ENCODE measurements at places on chromosomes 16 and 17.

DNA sequence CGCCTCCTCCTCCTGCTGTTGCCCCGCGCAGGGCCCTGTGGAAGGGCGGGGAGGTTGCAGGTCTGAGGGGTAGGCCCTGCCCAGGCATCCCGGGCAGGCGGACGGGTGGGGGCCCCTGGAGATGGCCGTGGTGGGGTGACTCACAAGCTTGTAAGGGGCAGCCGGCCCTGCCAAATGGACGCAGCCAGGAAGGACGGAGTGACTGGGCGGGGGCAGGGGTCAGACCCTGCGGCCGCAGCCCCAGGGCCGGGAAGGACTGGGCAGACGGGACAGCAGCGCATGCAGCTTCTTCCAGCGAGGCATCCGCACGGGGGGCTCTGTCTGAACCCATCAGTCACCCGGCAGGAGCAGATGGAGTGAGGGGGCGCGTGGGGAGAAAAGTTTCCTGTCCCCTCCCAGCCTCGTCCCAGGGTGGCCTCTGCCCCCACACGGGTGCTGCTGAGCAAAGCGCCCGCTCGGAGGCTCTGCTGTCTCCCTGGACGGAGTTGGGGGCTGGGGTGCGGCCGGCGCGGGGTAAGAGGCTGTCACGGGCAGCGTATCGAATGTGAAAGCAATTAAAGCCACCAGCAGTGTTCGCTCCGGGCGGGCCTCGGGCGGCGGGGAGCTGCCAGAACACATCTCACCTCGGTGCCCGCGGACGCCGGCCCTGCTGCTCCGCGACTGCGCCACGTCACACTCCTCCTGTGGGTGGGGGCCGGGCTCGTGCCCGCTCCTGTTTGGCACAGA is 5.4 kb upstream of the PRR35 start:
- DNase-seq: no peak

GRCh38 chr16:2728034-2728433 is 8.0 kb upstream of the PRSS27 start:
- no peak for DNase-seq

DNA sequence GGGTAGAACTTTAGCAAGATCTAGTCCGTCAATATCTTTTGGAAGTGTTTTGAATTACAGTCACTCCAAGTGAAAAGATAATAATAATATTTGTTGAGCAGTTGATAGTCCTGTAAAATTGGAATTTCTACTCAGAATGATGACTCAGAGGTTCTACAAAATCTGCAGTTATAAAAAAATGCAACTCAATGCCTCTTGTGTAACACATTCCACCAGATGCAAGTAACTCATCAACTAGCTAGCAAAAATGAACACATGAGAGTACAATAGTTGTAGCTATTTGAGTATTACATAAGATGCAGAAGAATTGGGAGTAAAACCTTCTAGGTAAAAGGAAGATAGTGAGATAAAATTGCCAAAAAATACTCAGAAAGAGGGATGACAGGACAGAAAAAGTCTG is 177.2 kb downstream of the CDH8 start:
- no peak for DNase-seq

GRCh38 chr16:67345401-67345800 is 18.8 kb downstream of the LRRC36 start:
- DNase-seq: no peak

- DNase-seq: peak; percentile 87
These were observed 3.2 kb downstream of the USP32 start for GRCh38 chr17:60388742-60389141.

GRCh38 chr16:54102888-54103866 is 183.4 kb downstream of the IRX3 start:
- no peak for DNase-seq

DNA sequence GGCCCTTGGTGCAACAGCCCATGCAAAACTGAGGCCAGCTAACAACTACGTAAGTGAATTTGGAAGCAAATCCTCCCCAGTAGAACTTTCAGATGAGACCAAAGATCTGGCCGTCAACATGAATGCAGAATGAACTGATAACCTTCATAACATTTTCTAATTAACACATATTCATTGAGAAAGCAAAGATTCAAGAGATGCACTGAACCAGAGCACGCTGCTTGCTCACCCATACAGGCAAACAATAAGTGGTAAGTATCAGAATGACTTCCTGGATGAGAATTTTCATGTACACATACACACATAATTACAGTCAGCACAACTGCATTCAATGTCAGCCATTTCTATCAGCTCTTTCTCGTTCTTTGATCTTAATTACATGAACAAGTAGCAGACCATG is 30.6 kb downstream of the XYLT1 start:
- no peak for DNase-seq

DNA sequence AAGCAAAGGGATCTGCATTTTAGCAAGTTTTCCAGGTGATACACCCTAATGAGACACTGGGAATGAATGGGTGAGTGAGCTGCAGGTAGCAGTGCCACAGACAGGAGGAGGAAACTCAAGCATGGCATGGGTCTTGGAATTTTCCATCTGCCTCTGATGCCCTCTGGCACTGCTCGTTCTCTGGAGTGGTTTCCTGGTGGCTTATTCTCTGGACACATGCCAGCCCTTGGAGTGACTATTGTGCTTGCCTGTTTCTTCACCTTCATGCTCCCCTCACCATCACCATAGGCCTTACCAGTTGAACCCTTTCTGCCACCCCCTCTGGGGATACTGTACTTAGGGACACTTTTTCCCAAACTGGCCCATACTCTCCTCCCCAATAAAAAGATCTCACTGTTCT is 1.6 kb downstream of the COASY start:
- DNase-seq: no peak

DNA sequence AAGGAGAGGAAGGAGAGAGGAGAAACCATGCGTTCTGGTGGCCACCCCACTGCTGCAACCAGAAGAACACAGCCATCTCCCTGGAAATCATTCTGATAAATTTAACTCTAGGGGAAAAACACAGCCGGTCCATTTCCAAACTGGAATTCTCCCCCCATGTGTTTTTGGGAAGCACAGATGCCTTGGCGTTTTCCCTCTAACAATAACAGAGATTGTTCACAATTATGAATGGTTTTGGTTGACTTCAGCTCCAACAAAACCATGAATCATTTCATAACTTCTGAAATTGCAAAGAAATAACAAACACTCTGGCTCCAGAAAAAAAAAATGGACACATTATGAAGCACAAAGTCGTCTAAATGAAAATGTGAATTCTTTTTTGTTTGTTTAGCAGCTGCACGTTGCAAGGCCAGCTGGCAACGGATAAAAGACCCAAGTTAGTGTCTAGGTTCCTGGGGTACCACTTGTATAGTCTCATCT is 46.2 kb downstream of the GNAO1 start:
- no peak for DNase-seq

GRCh38 chr16:28011971-28012445 is 51.5 kb downstream of the GSG1L start:
- DNase-seq: no peak

- no peak for DNase-seq
These were observed 1.1 kb downstream of the VAT1 start for GRCh38 chr17:43020789-43021740.

- no peak for DNase-seq
These were observed 9.5 kb downstream of the NLRC5 start for GRCh38 chr16:56998861-56999260.

DNA sequence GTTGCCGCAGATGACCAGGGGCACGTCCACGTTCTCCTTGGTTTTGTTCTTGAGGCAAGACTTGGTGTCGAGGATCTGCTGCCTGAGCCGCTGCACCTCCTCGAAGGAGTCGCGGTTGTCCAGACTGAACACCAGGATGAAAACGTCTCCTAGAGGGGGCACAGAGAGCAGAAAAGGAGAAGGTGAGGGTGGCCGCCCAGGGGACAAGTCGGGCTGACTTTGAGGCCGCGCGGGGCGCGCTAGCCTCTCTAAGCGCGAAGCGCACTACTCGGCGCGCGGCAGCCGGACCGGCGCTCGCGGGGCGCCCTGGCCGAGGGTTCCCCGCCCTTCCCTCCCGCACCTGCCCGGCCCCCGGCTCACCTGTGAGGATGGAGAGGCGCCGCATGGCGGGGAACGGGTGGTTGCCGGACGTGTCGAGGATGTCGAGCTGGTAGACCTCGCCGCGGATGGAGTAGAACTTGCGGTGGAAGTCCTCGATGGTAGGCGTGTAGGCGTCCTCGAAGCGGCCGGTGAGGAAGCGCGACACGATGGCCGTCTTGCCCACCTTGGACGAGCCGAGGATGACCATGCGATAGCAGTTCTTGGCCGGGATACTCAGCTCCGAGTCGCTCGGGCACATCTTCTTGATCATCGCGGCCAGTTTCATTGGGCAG is 533 bp downstream of the RASD1 start:
- DNase-seq: peak; percentile 27

- peak; percentile 77 for DNase-seq
These were observed 15.9 kb upstream of the ANKRD40CL start for GRCh38 chr17:50783193-50783660.

DNA sequence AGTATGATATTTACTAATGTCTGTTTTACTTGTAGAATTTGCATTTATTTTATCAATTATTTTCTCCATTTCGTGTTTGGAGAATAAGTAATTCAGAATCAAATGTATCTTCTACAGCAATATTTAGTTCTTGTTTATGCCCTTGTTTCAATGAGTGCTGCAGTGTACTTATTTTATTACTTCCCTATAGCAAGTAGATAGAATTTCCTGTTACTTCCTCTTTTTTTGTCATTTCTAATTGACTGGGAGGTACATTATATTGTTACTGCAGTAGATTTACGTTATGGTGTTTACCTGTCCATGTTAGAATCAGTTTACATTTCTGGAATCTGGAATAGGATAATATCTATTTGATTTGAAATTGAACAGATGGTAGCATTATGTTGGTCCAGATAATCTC is 71.2 kb downstream of the OMG start:
- DNase-seq: no peak

DNA sequence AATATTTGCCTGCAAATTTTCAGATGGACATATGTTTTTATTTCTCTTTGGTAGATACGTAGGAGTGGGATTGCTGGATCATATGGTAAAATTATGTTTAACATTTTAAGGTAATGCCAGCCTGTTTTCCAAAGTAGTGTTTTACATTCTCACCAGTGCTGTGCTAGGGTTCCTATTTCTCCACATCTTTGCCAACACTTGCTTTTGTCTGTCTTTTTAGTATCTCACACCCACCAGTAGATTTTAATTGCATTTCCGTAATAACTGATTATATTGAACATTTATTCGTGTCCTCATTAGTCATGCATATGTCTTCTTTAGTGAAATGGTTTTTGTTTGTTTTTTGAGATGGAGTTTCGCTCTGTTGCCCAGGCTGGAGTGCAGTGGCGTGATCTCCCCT is 58.4 kb downstream of the MRTFB start:
- DNase-seq: no peak

GRCh38 chr17:83109793-83110645 is 30.6 kb downstream of the METRNL start:
- DNase-seq: no peak

DNA sequence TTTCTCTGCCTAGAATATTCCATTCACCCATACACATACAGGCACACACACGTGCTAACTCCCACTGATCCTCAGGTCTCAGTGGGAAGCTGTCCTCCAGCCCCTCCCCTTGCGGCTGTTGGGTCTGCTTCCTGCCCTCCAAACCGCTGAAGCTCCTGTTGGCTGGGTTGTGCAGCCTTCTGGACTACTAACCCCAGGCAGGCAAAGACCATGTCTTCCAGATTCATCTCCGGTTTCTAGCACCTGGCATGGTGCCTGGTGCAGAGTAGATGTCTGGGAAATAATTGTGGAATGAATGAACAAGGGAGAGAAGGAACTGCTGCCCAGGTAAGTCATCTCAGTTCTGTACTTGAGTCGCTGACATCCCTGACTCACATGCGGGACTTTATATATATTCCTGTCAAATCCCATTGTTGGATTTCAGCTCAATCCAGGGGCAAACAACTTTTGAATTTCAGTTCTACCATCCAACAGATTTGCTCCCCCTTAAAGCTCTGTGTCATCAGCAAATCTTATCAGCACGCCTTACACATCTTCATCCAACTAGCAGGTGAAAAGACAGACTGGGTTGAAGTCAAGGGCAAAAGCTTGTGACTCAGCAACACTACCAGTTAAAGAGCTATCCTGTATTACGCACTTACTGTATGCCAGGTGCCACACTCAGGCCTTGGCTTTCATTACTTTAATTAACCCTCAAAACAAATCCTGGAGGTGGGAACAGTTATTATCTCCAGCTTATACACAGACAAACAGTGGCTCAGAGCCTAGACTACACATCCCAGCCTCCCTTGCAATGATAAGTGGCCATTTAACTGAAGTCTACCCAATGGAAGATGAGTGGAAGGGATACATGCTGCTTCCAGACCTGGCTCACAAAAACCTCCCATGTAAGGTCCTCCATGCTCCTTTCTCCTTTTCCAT is 51.1 kb downstream of the SRCIN1 start:
- DNase-seq: no peak

GRCh38 chr16:88669980-88670379 is 7.1 kb upstream of the MVD start:
- DNase-seq: no peak

DNA sequence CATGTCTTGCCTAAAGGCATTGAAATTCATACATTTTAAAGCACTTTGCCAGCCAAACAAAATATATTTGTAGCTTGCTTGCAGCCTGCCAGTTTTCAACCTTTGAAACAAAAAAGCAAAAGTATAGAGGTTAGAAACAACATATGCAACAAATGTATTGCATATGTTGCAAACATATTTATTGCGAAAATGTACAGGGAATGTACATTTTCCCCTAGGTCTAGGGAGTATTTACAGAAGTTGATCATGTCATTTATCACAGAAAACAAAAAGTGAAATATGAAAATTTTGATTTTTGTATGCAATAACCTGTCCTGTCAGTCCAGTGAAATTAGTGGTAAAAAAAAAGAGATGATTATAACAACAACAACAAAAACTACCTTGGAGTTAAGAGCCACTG is 171.5 kb downstream of the SPECC1 start:
- no peak for DNase-seq

DNA sequence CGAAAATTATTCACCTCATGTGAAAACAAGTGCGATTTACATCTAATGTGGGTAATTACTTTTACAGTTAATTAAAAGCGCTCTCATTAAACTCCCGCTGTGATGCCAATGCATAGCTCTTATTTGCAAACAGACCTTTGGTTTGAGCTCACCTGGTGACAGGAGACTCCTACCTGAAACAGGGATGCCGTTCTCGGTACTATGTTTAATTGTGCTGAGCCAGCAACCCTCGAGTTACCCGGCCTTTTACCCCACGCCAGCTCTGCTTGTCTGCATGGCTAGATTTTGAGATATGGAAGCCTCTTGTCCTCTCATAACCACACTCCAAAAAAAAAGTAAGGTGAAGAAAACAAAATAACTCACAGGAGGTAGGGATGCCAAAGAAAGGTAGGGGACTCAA is 690.4 kb upstream of the RBFOX1 start:
- DNase-seq: no peak

- DNase-seq: no peak
These were observed 16.4 kb upstream of the ITGAD start for GRCh38 chr16:31376705-31377104.

DNA sequence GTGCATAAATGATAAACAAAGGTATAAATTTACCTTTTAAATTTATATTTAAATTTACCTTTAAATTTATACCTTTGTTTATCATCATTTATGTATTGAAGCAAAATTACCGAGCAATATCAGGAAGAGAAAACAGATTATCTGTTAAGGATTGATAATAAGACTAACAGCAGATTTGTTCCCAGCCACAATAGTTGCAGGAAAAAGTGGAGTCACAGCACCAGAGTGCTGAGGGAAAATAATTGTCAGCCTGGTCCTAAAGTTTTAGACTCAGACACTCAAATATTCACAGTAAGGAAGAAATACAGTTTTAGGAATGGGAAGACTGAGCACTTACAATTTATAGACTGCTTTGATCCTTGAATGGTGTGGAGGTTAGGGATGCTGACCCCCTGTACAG is 117.2 kb downstream of the MAP2K4 start:
- DNase-seq: no peak
